ENCODE measurements at places on chromosomes 5 and 9. TPM values are rescaled to one million over a fixed set of nuclear protein-coding genes. Genes with fewer than 3 reads are reported as not detected.

GRCh38 chr9:109290385-109290784, 30.5 kb downstream of the EPB41L4B start:
- H3K27ac ChIP-seq: no peak overlapping the region
- H3K36me3 ChIP-seq: no peaks in the 10 kb centered on the region
- no peak overlapping the region for H3K4me3 ChIP-seq
- H3K4me1 ChIP-seq: no peaks in the 10 kb centered on the region

- no peaks in the 10 kb centered on the region for H3K36me3 ChIP-seq
- peaks cover 29% of the 10 kb centered on the region for H3K4me1 ChIP-seq
- no peak overlapping the region for H3K27ac ChIP-seq
- H3K4me3 ChIP-seq: peak overlapping the region; percentile 51
Measured at GRCh38 chr9:126862104-126862761, 1.8 kb downstream of the ZBTB34 start.

CARD9 gene
- polyA plus RNA-seq: not detected

DNA sequence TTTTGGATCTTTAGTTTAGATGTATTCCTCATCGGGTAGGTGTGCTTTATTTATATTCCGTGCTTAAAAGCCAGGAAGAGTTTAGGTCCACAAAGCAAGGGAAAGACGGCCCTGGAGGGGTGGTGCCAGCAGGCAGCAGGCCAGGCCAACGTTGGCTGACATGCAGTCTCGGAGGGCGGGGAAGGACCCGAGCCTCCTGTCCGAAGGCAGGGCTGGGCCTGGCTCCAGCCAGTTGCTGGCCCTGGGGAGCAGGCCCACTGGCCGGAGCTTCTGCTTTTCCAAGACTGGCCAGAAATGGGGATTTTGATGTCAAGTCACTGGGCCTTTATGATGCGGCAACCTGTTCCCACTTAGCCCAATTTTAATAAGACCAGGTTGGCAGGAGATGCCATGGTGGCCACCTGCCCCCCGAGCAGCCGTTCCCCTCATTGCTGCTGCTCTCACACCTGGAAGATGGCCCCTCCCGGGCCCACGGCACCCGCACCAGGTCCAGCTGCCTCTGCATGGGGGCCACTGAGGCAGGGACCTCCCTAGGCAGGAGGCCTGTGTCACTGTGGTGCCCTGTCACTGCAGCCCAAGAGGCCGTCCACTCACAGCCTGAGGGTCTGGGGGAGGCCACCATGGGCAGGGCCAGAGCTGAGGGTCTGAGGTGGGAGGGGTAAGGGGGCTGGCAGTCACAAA, 23.2 kb downstream of the LPCAT1 start:
- H3K27ac ChIP-seq: no peak overlapping the region
- DNase-seq: no peak
- H3K36me3 ChIP-seq: no peaks in the 10 kb centered on the region
- H3K4me3 ChIP-seq: no peak overlapping the region
- H3K4me1 ChIP-seq: peaks cover 24% of the 10 kb centered on the region

- DNase-seq: peak; percentile 70
- no peaks in the 10 kb centered on the region for H3K36me3 ChIP-seq
- no peak overlapping the region for H3K4me3 ChIP-seq
- no peaks in the 10 kb centered on the region for H3K27me3 ChIP-seq
- H3K4me1 ChIP-seq: peaks cover 21% of the 10 kb centered on the region
- H3K27ac ChIP-seq: no peak overlapping the region
Measured at GRCh38 chr9:112097712-112098688, 77.1 kb downstream of the SUSD1 start.

- H3K4me3 ChIP-seq: no peak overlapping the region
- no peaks in the 10 kb centered on the region for H3K27me3 ChIP-seq
- H3K36me3 ChIP-seq: no peaks in the 10 kb centered on the region
- no peak overlapping the region for H3K27ac ChIP-seq
- no peaks in the 10 kb centered on the region for H3K4me1 ChIP-seq
- no peak for DNase-seq
Measured at GRCh38 chr5:137206030-137206715, 293.0 kb downstream of the SPOCK1 start.

GRCh38 chr5:39775086-39775796, 350.5 kb upstream of the DAB2 start:
- no peaks in the 10 kb centered on the region for H3K27me3 ChIP-seq
- H3K4me1 ChIP-seq: no peaks in the 10 kb centered on the region
- H3K27ac ChIP-seq: no peak overlapping the region
- no peak overlapping the region for H3K4me3 ChIP-seq
- H3K36me3 ChIP-seq: no peaks in the 10 kb centered on the region

SAXO1 gene
- 0.34 TPM for polyA plus RNA-seq

SOHLH1 gene
- polyA plus RNA-seq: not detected

- H3K4me1 ChIP-seq: no peaks in the 10 kb centered on the region
- H3K27ac ChIP-seq: no peak overlapping the region
- H3K4me3 ChIP-seq: no peak overlapping the region
- DNase-seq: peak; percentile 3
Measured at GRCh38 chr5:159732220-159732619, 184.1 kb upstream of the ADRA1B start.

- no peaks in the 10 kb centered on the region for H3K27me3 ChIP-seq
- H3K36me3 ChIP-seq: no peaks in the 10 kb centered on the region
- H3K4me1 ChIP-seq: no peaks in the 10 kb centered on the region
- H3K4me3 ChIP-seq: no peak overlapping the region
- H3K27ac ChIP-seq: no peak overlapping the region
- peak; percentile 56 for DNase-seq
Measured at GRCh38 chr9:76704593-76705204, 59.5 kb upstream of the PCA3 start.

- H3K27ac ChIP-seq: no peak overlapping the region
- H3K4me1 ChIP-seq: no peaks in the 10 kb centered on the region
- no peak for DNase-seq
- peaks cover 4% of the 10 kb centered on the region for H3K36me3 ChIP-seq
Measured at GRCh38 chr5:66080664-66081063, 63.4 kb upstream of the SREK1 start.

DNA sequence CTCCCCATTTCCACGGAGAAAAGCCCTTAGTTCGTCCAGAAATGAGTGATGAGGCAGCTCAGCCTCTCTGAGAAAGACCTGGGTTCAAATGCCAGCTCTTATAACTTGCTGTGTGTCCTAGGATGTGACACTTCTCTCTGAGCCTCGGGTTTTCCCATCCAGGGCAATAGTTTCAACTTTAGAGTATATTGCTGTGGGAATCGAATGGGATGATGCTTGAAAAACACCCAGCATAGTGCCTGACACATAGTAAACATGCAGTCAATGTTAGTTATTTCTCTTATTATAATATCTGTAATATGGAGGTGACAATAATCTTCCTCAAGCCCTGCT, 430 bp upstream of the MAPKAP1 start:
- peak overlapping the region; percentile 65 for H3K27ac ChIP-seq
- H3K36me3 ChIP-seq: no peaks in the 10 kb centered on the region
- peak overlapping the region; percentile 18 for H3K4me3 ChIP-seq
- no peaks in the 10 kb centered on the region for H3K27me3 ChIP-seq

DNA sequence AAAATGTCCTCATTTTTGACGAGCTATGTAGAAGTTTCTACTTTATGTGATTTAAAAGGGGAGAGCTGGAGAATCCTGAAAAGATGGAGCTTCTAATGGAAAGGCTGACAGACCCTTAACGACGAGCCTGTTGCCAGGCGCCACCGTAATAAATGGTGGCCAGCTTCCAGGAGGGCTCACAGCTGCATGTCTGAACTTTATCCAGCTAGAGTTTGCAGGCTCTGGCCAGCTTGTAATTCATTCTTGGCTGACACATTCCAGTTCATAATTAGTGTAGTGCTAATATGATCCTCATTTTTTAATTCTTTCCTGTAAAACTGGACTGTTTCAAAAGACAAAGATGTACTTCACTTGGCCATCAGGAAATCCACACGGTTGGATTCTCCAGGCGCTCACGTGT, 246.7 kb downstream of the GAS1 start:
- no peaks in the 10 kb centered on the region for H3K4me1 ChIP-seq
- no peaks in the 10 kb centered on the region for H3K27me3 ChIP-seq
- no peaks in the 10 kb centered on the region for H3K36me3 ChIP-seq
- H3K4me3 ChIP-seq: no peak overlapping the region

GRCh38 chr5:88092958-88093605, 175.6 kb downstream of the TMEM161B start:
- no peaks in the 10 kb centered on the region for H3K4me1 ChIP-seq
- H3K36me3 ChIP-seq: no peaks in the 10 kb centered on the region
- H3K4me3 ChIP-seq: no peak overlapping the region
- H3K27ac ChIP-seq: no peak overlapping the region
- no peaks in the 10 kb centered on the region for H3K27me3 ChIP-seq

- no peak overlapping the region for H3K4me3 ChIP-seq
- no peak for DNase-seq
- no peak overlapping the region for H3K27ac ChIP-seq
- H3K4me1 ChIP-seq: peaks cover 37% of the 10 kb centered on the region
- H3K36me3 ChIP-seq: peaks cover 38% of the 10 kb centered on the region
Measured at GRCh38 chr9:132327537-132327936, 27.2 kb downstream of the SETX start.

DNA sequence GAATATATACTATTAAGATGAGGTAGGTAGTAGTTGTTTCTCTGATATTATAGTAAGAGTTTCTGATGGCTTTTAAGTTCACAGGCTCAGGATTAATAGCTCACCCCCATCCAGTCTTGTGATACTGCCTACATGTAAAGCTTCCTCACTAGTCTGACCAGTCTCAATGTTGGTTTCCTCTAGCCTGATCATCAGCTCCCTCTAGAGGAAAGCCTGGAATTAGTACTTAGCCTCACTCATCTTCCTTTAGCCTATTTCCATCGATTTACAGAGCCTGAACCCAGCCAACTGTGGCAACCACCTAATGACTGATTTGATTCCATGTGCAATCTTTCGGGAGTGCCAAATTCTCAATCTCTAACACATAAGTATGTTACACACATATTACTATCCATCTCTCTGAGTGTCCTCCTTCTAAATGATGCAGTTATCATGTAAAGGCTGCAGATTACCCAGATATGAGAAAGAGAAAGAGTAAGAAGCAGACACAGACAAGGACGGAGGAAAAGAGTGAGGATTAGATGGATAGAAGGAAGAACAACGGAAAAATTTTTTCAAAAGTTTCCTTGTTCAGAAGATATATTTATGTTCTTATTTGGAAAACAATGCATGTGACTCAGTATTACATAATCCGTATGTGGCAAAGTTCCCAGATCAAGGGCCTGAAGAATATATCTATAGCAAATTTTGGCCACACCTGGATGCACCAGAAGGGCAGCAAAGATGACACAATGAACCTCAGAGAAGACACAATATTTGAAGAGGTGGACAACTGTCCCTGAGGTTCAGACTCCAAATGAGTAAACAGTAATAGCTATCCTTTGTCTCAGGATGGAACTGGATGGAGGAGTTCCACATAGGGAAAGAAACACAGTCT, 333.7 kb downstream of the ELAVL2 start:
- DNase-seq: no peak
- H3K4me3 ChIP-seq: no peak overlapping the region
- no peaks in the 10 kb centered on the region for H3K4me1 ChIP-seq
- H3K27me3 ChIP-seq: no peaks in the 10 kb centered on the region
- no peak overlapping the region for H3K27ac ChIP-seq
- H3K36me3 ChIP-seq: no peaks in the 10 kb centered on the region

DNA sequence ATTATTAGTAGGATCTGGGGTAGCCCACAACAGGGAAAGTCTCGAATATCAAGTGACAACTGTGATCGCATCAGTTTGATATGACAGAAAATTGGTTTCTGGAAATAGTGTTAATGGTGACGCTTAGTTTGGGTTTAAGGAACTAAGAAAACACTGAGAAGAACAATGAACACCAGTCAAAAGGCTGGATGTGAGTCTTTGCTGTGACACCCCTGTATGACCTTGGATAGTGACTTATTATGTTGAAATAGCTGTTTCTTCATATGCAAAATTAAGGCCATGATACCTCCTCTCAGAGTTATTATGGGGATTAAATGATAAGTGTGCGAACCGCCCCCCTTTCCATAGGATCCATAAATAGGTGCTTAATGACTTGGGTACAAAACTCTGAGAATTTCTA, 926 bp downstream of the DNAJC25 start:
- no peak for DNase-seq
- H3K4me3 ChIP-seq: peak overlapping the region; percentile 69

F12 gene
- 2.0 TPM for polyA plus RNA-seq

GRCh38 chr9:86766912-86767311, 180.4 kb downstream of the GAS1 start:
- H3K36me3 ChIP-seq: no peaks in the 10 kb centered on the region
- DNase-seq: no peak
- H3K4me1 ChIP-seq: no peaks in the 10 kb centered on the region
- no peak overlapping the region for H3K27ac ChIP-seq
- H3K4me3 ChIP-seq: no peak overlapping the region
- no peaks in the 10 kb centered on the region for H3K27me3 ChIP-seq

GRCh38 chr5:148913985-148914431, 87.6 kb downstream of the ADRB2 start:
- H3K4me1 ChIP-seq: peaks cover 9% of the 10 kb centered on the region
- no peak for DNase-seq
- no peak overlapping the region for H3K27ac ChIP-seq
- no peak overlapping the region for H3K4me3 ChIP-seq
- no peaks in the 10 kb centered on the region for H3K36me3 ChIP-seq
- no peaks in the 10 kb centered on the region for H3K27me3 ChIP-seq

GRCh38 chr5:154652746-154653417, 102.3 kb upstream of the LARP1 start:
- no peak overlapping the region for H3K27ac ChIP-seq
- H3K27me3 ChIP-seq: no peaks in the 10 kb centered on the region
- H3K4me3 ChIP-seq: no peak overlapping the region
- no peaks in the 10 kb centered on the region for H3K36me3 ChIP-seq
- no peak for DNase-seq

FOXD4L4 gene
- not detected for polyA plus RNA-seq

DNA sequence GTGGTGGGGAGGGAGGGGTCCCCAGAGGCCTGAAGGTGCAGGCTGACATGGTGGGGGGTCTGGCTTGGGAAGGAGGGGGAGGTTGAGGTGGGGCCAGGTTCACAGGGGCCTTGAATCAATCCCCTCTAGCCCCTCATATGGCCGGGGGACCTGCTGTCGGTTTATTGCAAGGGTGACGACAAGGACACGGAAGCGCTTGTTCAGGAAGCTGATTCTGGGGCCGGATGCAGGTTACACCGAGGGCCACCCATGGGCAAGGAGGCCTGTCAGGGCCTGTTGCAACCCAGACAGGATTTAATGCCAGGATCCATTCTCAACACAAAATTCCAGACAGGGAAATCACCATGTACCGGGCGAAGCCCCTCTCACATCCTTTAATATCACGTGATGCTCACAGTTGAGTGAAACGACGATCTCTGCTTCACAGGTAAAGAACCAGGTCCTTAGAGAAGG, 41.6 kb upstream of the SYNPO start:
- no peak overlapping the region for H3K27ac ChIP-seq
- H3K27me3 ChIP-seq: no peaks in the 10 kb centered on the region
- no peak overlapping the region for H3K4me3 ChIP-seq
- no peaks in the 10 kb centered on the region for H3K36me3 ChIP-seq
- DNase-seq: no peak

- H3K4me3 ChIP-seq: peak overlapping the region; percentile 15
- H3K27me3 ChIP-seq: no peaks in the 10 kb centered on the region
Measured at GRCh38 chr5:56685503-56686217, 129.7 kb upstream of the MAP3K1 start.

CDH6 gene
- not detected for polyA plus RNA-seq

MRPS2 gene
- 38.3 TPM for polyA plus RNA-seq

GRCh38 chr9:99109522-99109921, 4.6 kb downstream of the TGFBR1 start:
- H3K4me3 ChIP-seq: no peak overlapping the region
- no peaks in the 10 kb centered on the region for H3K27me3 ChIP-seq
- H3K4me1 ChIP-seq: peaks cover 87% of the 10 kb centered on the region
- H3K27ac ChIP-seq: peak overlapping the region; percentile 3
- H3K36me3 ChIP-seq: no peaks in the 10 kb centered on the region

LSM11 gene
- polyA plus RNA-seq: 1.0 TPM

Measured in CD4-positive, alpha-beta memory T cell (primary cell).